ENCODE measurements at places on chromosomes 4 and X.

- no peak for DNase-seq
Observed at GRCh38 chrX:66046612-66047235, 6.8 kb upstream of the VSIG4 start.

DNA sequence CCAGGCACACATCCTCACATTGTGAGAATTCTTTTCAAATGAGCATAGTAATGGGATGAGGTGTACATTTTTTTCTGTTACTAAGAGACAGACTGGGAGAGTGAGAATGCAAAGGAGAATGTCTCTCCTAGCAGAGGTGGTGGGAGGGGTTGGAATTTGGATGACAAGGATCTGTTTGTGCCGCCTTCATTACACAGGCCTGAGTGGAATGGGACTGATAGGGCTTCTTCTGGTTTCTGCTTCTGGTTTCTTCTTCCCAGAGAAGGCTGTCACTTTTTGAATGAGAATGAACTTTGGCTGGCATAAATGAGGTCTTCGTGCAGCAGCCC, 55.4 kb downstream of the C4orf51 start:
- DNase-seq = no peak

- DNase-seq = no peak
Observed at GRCh38 chr4:82123934-82124333, 249.9 kb downstream of the HNRNPD start.

GRCh38 chrX:69389101-69389501, 115.0 kb upstream of the NALF2 start:
- DNase-seq = no peak

DNA sequence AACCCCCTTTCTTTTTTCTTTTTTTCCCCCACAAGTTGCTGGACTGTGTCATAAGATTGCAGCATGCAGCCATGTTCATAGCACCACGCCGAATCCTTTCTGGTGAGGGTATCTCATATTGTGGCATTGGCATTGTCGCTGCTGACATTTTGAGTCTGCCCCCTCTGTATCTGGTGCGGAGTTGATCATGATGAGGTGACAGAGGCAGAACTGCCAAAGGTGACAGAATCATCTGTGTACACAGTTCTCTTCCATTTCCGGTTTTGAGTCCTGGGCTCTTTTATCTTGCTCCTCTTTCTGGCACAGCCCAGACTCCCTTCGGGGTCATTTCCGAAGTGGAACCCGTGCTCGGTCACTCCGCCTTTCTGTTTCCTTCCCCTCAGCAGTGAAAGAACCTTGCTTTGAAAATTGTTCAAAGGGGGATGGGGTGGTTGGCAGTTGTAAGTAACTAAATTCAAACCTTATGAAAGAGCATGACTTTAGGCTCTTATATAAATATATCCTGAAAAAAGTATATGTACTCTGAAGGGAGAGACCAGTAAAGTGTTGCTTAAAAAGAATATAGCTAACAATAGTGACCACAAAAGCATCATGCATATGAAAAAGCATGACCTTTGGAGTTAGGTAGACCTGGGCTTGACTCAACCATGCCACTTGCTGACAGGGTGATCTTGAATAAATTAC, 55.0 kb upstream of the BMP2K start:
- no peak for DNase-seq

DNA sequence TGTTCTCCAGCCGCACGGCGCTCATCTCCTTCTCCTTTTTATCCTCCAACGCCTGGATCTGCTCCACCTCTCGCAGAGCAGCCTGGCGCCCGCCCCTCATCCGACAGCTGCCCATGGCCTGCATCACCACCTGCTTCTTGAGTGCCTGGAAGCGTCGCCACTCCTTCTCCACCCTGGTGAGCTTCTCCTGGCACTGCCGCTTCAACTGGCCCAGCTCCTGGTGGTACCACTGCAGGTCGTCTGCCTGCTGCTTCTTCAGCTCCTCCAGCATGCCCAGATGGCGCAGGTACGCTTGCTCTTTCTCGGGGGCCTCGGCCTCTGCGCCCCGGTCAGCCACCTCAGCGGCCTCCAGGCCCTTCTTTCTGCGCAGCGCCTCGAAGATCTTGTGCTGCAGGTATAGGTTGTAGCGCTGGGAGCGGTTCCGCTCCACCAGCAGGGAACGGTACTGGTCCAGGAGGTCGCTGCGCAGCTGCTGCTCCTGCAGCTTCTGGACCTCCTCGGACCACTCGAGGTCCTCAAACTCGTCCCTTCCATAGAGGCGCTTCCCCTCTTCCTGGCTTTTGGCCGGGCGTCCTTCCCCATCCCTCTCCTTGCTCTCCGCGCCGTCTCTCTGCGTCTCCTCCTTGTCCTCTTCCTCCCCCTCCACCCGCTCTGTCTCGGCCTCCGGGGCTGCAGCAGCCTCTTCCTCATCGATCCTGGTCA, 1.2 kb upstream of the TADA2B start:
- no peak for DNase-seq

DNA sequence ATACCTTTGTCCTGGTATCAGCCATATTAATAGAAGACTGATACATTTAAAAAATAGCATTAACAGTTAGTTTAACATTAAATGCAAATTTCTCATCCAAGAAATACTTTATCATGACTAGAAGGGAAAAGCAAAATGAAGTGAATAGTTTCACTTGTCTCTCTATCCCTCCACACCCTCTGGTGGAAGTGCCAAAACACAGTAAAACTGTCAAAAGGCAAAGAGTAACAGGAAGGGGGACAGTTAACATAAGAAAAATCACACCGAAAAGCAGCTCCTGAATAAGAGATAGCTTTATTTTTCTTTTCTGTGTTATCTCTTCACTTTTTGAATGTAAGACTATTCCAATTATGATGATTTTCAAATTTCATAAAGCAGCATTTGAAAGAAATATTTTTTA, 187.2 kb downstream of the FBXW7 start:
- no peak for DNase-seq

- DNase-seq = no peak
Observed at GRCh38 chr4:94649381-94650133, 108.2 kb upstream of the BMPR1B start.

DNA sequence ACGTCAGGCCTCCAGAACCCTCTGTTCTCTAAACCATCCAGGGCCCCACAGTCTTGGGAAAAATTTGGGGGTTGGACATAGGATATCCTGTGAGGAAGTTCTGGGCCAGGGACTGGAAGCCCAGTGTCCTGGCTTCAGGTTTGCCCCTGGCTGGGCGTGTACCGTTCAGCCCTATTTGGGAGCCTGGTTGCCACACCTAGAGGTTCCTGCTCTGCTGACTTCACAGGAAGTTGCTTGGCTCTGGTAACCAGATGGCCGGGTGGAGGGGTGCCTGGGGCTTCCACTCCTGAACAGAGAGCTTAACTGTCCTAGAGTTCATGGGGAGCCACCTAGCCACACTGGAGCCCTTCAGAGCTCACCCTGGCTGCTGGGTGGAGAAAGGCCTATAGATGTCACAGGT, 1.1 kb downstream of the TAFAZZIN start:
- DNase-seq = no peak

DNA sequence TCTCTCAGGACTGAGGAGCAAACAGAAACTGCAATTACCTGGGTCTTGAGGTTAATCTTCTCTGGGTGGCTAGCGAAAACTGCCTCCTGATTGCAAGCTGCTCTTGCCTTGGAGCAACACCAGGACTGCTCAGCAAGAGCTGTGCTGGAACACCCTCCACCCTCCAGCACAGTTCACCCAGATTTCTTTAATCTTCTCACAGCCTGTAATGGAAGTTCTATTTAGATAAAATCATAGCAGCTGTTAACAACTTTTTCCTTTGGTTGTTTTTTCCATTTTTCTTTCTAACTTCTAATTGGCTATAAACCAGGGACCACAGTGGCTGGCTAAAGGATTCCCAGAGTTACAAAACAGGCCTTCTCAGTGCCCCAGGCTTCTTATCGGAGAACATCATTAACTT, 36.3 kb downstream of the OPHN1 start:
- no peak for DNase-seq

DNA sequence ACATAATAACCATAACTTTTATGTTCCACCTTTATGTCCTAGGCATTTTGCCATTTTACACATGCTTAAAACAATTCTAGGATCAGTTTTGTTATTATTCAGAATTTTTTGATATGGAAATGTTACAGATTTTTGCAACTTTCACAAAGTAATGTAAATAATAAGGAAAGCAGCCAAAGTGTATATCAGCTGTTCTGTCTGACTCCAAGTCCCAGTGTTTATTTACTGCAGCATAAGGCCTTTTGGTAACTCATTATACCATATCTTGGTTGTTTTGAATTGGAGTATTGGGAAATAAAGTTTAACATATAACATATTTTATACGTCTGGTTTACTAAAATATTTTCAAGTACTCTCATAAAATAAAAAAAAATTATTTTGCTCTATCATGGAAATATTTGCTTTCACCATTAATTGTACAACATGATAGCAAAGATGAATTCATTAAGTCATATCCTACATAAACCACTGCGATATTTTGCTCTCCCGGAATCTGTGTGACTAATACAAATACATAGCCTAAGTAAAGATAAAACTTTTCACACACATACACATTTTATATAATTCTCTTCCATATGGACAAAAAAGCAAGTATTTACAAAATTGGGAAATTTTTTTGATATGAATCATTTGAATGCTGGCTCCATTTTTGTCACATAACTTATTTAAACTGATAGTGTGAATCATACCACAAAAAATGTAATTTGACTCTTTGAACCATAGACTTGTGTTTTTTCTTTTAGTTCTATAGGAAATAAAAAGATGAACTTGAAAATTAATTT, 399.0 kb downstream of the PABPC4L start:
- no peak for DNase-seq

DNA sequence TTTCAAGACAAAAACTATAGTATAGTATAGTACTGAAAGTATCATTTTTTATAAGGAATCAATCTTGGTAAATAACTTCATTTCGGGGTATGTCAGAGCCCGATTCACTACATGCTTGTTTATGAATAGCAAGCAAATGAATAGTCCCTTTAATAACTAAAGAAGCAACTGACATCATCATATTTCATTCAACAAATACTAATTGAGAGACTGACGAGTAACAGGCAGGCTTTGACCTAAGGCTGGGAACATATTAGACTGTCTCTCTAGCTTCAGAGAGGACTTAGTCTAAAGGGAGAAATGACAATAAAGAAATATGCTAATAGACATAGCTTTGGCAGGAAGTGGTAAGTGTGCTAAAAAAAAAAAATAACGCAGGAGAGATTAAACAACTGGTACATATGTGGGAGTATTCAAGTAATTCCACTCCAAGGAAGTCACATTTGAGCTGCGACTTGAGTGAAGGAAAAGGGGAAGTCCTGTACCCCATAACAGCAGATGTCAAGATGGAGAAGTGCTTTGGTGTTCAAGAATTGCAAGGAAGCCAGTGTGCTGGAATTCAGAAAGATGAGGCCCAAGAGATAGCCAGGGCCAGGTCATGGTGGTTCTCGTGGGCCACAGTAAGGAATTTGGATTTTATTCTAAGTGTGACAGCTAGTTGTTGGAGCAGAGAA, 284.9 kb downstream of the FBXO8 start:
- DNase-seq = no peak

DNA sequence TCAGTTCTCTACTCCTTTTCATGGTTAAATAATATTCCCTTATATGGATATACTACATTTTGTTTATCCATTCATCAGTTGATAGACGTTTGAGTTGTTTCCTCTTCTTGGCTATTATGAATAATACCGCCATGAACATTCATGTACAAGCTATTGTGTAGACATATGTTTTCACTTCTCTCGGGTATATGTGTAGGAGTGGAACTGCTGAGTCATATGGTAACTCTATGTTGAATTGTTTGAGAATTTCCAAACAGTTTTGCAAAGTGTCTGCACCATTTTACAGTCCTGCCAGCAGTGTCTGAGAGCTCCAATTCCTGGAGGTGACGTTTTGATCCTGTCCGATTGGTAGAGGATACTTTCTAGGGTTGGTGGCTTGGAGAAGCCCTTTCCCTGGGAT, 23.6 kb downstream of the PLAC1 start:
- DNase-seq = no peak

DNA sequence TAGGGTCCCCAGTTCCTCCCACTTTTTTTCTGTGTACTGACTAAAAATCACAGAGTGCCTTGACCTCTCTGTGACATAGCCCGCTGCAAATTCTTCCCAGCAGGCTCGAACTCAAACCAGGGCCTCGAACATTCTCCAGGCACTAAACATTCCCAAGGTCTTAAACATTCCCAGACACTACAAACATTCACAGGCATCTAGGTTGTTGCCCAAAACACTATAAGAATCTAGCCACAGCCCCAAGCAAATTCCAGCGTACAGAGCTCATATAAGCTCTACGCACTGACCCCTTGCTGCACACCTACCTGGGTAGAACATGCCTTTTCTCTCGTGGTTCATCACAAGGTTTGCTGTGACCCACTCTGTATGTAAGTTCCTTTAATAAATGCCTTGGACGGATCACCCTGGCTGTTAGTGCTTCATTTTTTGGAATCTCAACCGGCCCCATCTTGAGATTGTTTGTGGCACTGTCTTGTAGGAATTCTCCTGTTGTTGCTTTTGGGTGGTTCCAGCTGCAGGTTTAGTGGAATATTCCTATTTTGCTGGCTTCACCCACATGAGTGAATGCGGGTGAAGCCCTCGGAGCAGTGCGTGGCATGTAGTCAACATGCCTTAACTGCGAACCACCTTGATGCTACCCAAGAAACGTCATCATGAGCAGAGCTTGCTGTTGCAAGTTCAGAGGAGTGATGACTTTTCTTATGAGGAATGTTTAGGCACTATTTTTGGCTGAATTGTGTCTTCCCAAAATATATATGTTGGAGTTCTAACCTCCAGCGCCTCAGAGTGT, 230.0 kb downstream of the HS3ST1 start:
- DNase-seq = no peak

DNA sequence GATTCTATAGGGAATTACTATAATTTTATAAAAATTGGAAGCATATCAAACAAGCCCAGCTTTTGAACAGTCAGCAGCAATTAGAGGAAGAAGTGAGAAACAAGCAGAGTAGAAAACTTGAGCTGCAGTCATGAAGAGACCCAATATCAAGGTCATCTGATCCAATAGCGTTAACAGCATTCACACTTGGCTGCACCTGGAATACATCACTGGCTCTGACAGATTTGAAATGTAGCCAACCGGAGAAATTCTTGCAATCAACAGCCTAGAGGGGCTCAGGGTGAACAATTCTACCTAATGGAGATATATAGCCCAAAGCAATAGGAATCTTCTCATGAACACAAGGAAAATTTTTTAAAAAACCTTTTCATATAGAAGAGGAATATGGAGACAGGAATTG, 13.6 kb downstream of the DDX53 start:
- no peak for DNase-seq

GRCh38 chrX:110531873-110532580, 173.4 kb downstream of the RTL9 start:
- no peak for DNase-seq

GRCh38 chr4:140884431-140885058, 128.4 kb upstream of the TBC1D9 start:
- DNase-seq = no peak

Measured in stimulated activated CD4-positive, alpha-beta T cell treated with anti-CD3 and anti-CD28 coated beads, Interleukin-1b, Interleukin-23, amount 100 ng/mL, for 1 hour (primary cell).